Suppressor macrophage (primary cell): ENCODE measurements at places on chromosomes 13 and 19.

GRCh38 chr19:49524812-49525455 lies 2.9 kb upstream of the RCN3 start:
- no peak for DNase-seq

DNA sequence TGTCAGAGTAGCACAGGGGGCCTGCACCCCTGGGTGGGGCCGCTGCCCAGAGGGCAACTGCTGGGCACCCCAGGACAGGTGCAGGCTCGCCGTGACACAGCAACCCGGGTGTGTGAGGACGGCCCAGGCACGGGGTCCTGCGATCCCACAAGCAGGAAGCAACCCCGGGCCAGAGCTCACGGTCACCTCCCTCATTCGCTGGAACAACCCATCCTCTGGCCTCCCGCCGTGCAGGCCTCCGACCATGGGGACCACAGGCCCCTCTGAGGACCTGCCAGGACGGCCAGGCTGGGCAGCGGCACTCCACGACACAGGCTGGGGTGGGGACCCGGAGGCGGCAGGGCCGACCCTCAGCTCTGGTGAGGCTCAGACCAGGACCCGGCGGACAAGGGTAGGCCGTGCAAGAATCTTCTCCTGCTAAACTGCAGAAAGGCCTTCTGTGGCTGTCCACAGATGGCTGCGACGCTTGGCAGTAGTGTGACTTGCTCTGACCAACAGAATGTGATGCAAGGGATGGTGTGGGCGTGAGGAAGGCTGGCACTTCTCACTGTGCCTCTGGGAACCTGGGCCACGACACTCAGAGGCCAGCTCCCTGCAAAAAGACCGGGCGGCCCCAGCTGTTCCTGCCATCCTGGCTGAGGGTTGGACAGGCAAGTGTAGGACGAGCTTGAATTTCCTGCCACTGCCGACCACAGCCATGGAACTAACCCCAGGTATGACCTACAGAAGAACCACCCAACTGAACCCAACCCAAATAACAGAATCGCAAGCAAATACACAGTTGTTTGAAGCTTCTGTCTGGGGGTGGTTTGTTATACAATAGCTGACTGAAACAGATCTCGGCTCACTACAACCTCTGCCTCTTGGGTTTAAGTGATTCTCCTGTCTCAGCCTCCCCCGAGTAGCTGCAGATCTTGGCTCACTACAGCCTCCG lies 26.5 kb downstream of the PIP5K1C start:
- DNase-seq = peak; percentile 87

DNA sequence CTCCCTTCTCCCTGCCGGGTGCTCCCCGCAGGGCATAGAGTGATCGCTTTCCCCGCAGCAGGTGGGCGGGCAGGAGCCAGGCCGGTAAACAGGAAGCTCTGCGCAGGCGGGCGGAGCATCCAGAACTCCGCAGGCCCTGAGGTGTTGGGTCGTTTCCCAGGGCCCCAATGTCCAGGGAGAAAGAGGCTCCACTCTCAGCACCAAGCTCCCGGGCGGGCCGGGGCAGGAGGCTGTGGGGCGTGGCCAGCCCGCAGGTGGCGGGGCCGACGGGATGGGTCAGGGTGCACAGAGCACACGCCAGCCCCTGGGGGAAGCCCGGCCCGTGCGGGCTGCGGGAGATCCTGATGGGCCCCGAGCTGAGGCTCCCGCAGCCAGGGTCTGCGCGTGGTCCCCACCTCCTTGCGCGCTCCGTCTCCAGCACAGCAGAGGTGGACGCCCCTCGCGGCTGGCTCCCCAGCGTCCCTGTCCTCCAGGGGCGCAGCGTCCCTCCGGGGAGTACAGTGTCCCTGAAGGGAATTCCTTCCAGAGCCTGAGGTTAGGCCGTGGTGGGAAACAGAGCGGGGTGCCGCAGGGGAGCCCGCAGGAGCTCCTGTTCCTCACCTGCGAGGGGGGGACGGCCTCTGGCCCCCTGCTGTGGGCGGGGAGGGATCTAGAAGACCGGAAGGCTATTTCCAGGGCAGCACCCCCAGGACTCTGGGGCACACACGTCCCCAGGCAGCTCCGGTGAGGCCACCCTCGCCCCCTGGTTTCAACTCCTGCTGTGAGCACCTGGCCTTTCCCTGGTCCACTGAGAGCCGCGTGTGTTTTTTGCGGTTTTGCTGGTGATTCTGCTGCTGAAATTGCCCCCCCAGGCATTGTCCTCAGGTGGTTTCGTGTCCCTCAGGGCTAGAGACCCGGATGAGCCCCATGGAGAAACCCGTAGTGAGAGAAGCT lies 12.2 kb downstream of the PIP5K1C start:
- no peak for DNase-seq

- no peak for DNase-seq
Observed at GRCh38 chr19:41532526-41532925, 43.4 kb upstream of the CEACAM21 start.

GRCh38 chr13:54945973-54946372 lies 1917.4 kb downstream of the OLFM4 start:
- DNase-seq = no peak

DNA sequence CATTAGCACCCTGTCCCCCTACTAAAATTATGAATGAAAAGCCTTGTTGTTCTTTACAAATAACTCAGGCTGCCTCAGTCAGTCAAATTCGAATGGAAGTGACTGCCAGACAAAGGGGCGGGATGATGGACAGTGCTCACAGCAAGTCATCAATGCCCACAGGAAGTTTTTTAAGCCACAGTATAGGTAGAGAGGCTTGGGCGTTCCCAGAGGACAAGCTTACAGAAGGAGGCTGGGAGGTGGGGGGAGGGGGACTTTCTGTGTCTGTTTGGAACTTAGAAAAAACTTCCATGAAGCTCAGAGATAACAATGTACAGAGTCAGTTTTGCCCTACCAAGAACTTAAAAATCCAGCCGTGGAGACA lies 18.5 kb upstream of the SPRY2 start:
- DNase-seq = no peak

GRCh38 chr13:112833551-112834257 lies 135.3 kb upstream of the MCF2L start:
- DNase-seq = no peak

- no peak for DNase-seq
Observed at GRCh38 chr13:26307701-26308100, 53.8 kb downstream of the CDK8 start.

- DNase-seq = no peak
Observed at GRCh38 chr13:71672512-71672911, 194.5 kb downstream of the DACH1 start.

GRCh38 chr19:17872251-17873001 lies 681 bp downstream of the SLC5A5 start:
- DNase-seq = no peak

- peak; percentile 33 for DNase-seq
Observed at GRCh38 chr19:47156861-47157430, 26.3 kb downstream of the SAE1 start.

- no peak for DNase-seq
Observed at GRCh38 chr13:48233889-48234488, 983 bp downstream of the ITM2B start.

DNA sequence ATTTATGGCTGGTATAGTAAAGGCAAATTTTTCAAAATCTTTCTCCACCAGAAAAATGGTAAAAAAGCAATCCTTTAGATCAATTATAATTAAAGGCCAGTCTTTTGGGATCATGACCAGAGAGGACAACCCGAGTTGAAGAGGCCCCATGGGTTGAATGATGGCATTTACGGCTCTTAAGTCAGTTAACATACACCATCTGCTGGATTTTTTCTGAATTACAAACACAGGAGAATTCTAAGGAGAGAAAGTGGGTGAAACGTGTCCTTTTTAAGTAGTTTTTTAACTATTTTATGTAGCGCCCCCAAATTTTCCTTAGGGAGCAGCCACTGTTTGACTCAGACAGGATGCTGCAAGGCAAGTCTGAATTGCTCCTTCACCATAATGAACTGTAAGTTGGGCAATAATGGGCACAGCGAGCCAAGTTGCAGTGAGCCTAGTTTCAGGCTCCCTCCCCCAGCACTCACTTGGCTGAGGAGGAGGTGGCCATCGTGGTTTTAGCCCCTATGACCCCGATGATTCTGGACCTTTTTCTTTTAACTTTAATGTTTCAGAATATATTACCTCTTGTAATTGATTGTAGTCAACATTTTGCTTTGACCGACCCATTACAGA lies 13.6 kb upstream of the ZNF611 start:
- peak; percentile 57 for DNase-seq

DNA sequence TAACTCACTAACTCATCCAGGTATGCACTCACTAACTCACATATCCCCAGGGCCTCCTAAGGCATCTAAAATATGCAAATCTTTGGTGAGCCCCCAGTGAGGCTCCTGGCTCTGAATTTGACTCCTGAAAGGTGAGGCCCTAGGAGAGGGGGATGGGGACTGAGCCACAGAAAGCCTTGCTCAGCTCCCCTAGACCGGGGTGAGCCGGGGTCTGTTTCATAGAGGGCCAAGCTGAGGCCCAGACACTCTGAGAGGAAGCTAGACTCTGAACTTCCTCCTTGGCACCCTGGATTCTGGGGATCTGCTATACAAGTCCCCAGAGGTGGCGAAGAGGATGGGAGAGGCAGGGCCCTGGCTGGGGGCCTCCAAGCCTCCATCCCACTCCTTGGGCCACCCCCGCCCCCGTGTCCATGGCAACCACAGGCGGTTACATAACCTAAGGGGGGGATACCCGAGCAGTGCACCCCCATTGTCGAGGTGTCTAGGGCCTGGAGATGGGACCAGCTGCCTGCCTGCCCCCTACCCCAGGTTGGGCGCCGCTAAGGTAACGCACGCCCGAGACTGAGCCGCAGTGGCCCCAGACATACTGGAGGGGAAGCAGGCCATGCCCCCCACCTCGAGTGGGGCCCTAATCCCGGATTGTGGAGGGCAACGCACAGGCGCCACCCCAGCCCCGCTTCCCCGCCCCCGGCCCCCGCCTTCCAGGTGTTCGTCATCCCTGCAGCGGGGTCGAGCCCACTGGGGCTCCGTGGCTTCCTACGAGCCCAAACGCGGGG lies 646 bp downstream of the ABHD8 start:
- peak; percentile 72 for DNase-seq

DNA sequence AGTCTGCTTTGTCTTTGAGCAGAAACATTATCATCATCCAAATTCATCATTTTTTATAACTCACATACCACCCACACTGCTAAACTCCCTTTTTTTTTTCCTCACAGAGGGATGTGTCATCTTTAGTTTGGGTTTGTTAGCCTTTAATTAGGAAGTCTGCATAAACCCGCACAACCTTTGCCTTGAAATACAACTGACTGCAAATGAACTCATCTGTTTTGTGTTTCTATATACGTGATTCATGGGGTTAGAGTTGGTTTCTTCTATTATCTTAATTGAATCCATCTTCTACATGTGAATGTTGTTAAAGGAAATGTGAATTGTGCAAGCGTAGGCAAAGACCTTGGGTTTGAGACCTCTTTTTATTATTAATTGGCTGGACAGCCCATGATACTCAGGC lies 102.7 kb downstream of the SLAIN1 start:
- no peak for DNase-seq

- no peak for DNase-seq
Observed at GRCh38 chr19:47473336-47473735, 1.6 kb upstream of the SLC8A2 start.

DNA sequence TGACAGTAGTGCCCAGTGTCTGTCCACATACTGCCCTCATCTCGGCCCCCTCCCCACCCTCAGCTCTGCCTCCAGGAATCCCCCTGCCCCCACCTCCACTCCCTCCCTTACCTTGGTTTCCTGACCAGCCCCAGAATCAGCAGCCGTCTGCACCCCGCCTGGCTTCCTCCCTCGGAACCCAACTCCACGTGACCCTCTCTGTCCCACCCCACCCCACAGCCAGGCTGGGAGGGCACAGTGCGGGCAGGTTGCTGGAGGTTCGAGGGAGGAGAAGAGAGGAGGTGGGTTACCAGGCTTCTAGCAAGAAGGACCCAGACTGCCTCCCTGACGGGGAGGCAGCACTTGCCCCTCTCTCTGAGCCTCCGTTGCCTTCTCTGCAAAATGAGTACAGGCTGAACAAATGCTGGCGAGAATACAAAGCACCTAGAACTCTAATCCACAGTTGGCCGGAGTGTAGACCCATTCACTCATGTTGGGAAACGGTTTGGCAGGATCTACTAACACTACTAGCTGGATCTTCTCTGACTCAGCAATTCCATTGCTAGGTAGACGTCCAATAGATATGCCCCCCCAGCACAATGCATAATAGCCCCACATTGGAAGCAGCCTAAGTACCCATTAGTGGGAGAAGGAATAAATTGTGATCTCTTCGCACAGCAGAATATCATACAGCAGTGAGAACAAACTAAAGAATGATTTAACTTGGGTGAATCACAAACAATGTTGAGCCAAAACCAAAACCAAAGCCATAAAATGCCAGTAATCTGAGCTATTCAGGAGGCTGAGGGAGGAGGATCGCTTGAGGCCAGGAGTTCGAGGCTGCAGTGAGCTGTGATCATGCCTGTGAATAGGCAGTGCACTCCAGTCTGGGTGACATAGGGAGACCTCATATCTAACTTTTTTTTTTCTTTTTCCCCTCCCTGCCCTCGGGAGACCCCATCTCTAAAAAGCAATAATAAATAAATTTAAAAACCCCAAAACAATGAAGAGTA lies at the start of gene RASAL3:
TSS of gene RASAL3 (minus strand) at position 151 of the 992 bp plus-strand sequence. CDS start 186 bp downstream, outside the sequence.
- DNase-seq = no peak

DNA sequence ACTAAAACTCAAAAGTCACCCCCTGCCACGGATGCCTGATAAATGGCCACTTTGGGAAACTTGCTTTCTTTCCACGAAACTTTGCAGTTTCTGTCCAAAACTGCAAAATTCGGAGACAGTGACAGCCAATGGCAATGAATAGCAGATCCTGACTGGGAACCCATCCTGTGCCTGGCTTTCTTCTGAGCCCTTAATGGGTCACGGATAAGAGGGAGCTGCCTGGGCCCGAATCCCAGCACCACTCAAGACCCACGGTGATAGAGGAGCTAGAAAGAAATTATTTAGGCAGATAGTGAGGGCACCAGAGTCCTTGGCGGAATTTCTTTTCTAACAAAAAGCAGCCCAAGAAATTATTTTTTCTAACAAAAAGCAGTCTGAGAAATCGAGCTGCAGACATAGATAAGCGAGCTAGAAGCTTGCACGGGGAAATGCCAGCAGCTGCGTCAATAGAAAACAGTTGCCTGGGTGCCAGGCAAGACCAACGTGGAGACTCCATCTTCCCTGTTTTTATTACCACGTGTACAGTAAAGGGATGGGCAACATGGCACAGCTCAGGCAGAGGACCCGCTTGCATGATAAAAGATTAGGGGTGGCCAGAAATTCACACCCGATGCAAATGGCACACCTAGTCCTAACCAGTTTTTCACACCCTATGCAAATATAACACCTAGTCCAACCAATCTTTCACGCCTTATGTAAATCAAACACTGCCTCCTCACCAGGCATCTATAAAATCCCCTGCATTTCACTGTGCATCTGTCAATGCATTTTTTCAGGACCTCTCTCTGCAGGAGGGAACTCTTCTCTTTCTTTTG lies 7.1 kb upstream of the HSH2D start:
- DNase-seq = no peak
